ENCODE measurements at places on chromosomes 4 and X. TPM values are rescaled to one million over a fixed set of nuclear protein-coding genes. Genes with fewer than 3 reads are reported as not detected.

DNA sequence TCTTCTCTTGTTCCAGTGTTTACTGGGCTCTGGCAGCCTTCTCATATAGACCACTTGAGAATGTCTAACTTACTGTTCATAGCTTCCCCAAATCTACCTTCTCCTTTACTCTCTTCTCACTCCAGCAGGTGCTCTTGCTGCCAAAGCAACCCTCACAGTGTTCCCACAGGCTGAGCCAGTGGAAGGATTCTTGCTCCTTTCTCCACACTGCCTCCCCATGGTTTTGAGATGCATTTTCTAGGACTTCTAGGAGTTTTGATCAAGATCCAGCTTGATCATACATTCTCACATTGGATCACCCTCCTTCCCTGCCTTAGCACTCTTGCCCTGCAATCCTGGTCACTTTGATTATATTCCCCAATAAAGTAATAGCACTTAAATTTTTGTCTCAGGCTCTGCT is 230.8 kb downstream of the TMEM47 start:
- H3K4me3 ChIP-seq: no peak overlapping the region
- no peaks in the 10 kb centered on the region for H3K27me3 ChIP-seq
- no peaks in the 10 kb centered on the region for H3K36me3 ChIP-seq
- H3K4me1 ChIP-seq: no peaks in the 10 kb centered on the region

Gene PABPC1L2A
- not detected for total RNA-seq

DNA sequence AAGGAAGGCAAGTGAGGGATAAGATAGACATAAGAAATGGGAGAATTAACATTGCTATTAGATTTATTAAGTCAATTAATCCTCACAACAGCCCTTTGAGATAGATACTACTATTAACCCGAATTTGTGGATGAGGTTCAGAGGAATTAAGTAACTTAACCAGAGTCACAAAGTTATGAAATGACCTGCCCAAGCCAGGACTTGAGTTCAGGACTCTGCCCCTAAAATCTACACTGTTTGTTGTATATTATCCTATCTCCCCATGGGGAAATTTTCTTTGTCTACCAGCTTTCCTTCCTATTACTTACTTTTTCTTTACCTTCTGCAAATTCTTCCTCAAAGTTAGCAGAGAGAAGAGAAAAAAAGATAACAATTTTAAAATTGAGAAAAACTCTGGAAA is 33.4 kb upstream of the UBQLN2 start:
- H3K27ac ChIP-seq: no peak overlapping the region
- no peak overlapping the region for H3K4me3 ChIP-seq
- no peaks in the 10 kb centered on the region for H3K36me3 ChIP-seq
- no peak for DNase-seq

- no peak overlapping the region for H3K4me3 ChIP-seq
- no peaks in the 10 kb centered on the region for H3K27me3 ChIP-seq
- H3K36me3 ChIP-seq: peaks cover 7% of the 10 kb centered on the region
- H3K4me1 ChIP-seq: peaks cover 14% of the 10 kb centered on the region
- H3K27ac ChIP-seq: no peak overlapping the region
Observed at GRCh38 chr4:37607018-37607417, 79.2 kb downstream of the RELL1 start.

DNA sequence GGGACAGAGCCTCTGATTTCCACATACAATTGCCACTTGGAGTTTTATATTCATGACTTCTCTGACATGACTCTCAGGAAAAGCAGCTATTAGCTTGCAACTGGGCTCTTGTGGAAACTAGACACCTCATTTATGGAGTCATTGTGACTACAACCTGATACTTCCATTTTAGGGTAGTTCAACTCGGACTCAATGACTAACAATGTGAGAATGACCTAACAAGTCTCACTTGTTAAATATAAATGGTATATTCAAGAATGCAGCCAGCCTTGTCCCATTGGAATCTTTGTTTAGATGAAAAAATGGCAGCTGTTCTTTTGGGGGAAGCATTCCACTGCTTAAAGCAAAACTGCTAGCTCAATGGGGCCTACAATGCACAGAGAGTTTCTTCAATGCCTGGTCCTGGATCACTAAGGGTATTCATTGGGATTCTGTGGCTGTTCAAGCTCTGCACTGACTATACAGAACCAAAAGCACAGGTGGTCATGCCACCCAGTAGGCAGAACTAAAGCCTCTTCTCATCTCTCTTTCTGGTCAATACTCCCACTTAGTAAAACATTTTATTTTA is 36.5 kb upstream of the GLRA3 start:
- H3K36me3 ChIP-seq: no peaks in the 10 kb centered on the region
- H3K4me3 ChIP-seq: no peak overlapping the region
- DNase-seq: no peak
- no peaks in the 10 kb centered on the region for H3K4me1 ChIP-seq
- H3K27ac ChIP-seq: peak overlapping the region; percentile 25

DNA sequence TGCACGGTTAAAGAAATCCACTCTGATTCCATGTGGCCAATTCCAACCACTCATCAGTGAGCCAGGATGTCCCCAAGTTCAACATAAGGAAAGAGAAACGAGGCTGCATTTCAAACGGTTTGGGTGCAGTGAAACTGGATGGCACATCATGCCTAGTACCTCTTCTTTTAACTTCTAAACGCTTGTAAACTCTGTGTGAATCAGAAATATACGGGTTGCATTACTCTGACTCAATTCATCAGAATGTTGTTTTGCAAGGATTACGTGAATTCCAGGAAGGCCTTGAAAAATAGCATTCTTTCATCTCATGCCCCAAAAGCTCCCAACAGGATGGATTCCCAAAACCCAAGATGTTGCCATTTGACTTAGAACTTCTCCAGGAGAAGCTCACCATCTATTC is 270.4 kb downstream of the LDB2 start:
- peaks cover 17% of the 10 kb centered on the region for H3K4me1 ChIP-seq
- H3K36me3 ChIP-seq: no peaks in the 10 kb centered on the region
- no peak overlapping the region for H3K4me3 ChIP-seq
- H3K27ac ChIP-seq: peak overlapping the region; percentile 65

Gene MAGEC3
- total RNA-seq: not detected

Gene SYN1
- 0.27 TPM for total RNA-seq

Gene PHKA1
- total RNA-seq: 8.9 TPM

Gene RAI2
- not detected for total RNA-seq

- H3K36me3 ChIP-seq: peaks cover 8% of the 10 kb centered on the region
- H3K4me1 ChIP-seq: peaks cover 26% of the 10 kb centered on the region
- H3K4me3 ChIP-seq: peak overlapping the region; percentile 13
- DNase-seq: no peak
Observed at GRCh38 chrX:118729042-118729652, 1.7 kb downstream of the IL13RA1 start.

DNA sequence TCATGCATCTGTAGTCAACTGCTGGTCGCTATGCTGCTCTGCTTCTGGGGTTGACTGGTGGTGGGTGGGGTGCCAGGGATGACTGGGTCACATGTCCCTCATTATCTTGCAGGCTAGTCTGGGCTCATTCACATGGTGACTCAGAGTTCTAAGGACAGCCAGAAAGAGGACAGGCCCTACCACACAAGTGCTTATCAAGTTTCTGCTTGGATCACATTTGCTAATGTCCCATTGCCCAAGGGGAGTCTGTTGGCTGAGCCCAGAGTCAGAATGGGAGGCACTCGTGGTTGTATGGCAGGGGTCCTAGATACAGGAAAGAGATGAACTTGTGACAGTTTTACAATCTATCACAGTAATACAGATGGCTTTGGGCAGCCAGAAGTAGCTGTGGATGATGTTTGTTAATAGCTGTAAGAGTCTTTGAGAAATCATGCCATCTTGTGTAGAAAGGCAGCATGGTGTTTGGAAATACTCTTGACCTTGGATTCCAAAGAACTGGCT is 221.3 kb downstream of the GPAT3 start:
- H3K36me3 ChIP-seq: no peaks in the 10 kb centered on the region
- no peaks in the 10 kb centered on the region for H3K27me3 ChIP-seq
- DNase-seq: peak; percentile 25
- H3K4me1 ChIP-seq: no peaks in the 10 kb centered on the region

DNA sequence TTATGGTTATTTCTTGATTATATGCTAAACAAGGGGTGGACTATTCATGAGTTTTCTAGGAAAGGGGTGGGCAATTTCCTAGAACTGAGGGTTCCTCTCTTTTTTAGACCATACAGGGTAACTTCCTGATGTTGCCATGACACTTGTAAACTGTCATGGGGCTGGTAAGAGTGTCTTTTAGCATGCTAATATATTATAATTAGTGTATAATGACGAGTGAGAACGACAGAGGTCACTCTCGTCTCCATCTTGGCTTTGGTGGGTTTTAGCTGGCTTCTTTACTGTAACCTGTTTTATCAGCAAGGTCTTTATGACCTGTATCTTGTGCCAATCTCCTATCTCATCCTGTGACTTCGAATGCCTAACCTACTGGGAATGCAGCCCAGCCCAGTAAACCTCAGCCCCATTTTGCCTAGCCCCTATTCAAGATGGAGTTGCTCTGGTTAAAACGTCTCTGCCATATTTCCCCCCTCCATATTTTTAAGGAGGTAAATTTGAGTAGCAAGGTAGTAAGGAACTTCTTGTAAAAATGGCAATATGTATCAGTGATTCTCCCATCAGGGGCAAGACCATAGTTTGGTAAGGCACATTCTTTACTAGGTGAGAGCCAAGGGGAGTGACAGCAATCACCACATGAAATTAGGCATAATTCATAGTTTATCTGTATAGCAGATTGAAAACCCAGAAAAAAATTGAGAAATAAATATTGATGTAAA is 2.6 kb downstream of the CXCL2 start:
- H3K4me3 ChIP-seq: peak overlapping the region; percentile 84
- H3K4me1 ChIP-seq: peaks cover 36% of the 10 kb centered on the region
- peak; percentile 40 for DNase-seq
- peaks cover 38% of the 10 kb centered on the region for H3K36me3 ChIP-seq

All from MCF 10A (cell line).